ENCODE measurements at places on chromosomes 11 and 22.
A peak's percentile ranks its signal among the peaks of the same experiment; 100 is the strongest.

DNA sequence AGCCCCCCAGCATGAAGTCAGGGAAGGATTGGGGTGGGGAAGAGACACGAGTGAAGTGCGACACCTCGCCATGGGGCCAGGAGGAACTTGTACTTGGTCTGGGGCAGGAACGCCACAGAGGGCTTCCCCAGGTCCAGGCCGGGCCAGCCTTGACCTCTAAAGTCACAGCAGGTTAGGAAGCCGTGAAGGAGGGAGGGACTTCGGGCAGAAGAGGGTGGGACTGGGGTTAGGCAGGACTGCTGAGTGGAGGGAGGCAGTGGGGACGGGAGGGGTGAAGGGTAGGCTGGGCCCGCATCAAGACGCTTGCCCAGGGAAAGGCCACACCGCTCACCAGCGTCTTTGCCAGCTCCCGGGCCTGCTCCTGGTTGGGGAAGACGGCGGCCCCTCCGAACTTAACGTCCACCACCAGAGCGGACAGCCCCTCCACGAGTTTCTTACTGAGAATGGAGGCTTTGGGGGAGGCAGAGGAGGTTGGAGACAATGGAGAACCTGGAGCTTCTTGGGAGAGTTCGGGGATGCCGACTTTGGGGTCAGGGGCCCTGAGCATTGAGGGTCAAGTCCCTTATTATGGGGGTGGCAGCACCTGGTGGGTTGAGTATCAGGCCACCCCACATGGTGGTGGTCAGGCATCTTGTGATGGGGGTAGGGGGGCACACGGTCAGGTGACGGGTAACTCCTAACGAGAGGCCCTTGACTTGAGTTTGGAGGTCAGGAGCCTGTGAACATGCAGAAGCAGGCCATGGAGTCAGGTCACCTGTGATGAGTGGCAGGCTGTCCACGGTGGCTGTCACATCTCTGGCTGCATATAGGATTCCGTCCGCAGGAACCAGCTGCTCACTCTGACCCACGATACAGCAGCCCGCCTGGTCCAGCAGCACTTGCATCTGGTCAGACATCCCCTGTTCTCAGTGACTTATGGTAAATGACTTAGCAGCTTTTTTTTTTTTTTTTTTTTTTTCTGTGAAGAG lies 1.7 kb upstream of the SCO2 start:
- DNase-seq, result peak; percentile 61

- no peak for DNase-seq
Observed at GRCh38 chr11:134014511-134014910, 54.4 kb upstream of the JAM3 start.

- peak; percentile 66 for DNase-seq
Observed at GRCh38 chr11:30128269-30128932, 102.4 kb upstream of the FSHB start.

DNA sequence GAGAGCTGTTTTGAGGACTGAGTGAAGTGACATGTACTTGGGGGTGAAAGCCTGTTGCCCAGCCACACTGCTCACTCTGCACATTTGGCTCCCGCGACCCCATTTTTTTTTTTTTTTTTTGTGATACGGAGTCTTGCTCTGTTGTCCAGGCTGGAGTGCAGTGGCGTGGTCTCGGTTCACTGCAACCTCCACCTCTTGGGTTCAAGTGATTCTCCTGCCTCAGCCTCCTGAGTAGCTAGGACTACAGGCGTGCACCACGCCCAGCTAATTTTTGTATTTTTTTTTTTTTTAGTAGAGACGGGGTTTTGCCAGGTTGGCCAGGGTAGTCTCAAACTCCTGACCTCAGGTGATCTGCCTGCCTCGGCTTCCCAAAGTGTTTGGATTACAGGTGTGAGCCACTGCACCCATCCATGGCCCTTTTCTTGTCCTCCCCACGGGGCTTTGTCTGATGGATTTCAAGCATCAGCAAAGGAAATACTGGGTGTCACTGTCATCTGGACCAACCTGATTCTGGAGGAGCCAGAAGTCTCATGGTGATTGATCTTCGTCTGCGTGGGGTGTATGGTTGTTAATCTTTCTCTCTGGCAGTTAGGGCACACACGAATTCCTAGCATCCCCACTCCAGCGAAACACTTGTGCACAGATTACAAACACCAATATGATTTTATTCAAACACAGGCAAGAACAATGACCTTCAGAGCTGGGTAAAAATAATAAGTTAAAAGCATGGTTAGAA lies 3.4 kb upstream of the UCP3 start:
- no peak for DNase-seq

- no peak for DNase-seq
Observed at GRCh38 chr11:2982214-2982613, 9.9 kb downstream of the NAP1L4 start.

DNA sequence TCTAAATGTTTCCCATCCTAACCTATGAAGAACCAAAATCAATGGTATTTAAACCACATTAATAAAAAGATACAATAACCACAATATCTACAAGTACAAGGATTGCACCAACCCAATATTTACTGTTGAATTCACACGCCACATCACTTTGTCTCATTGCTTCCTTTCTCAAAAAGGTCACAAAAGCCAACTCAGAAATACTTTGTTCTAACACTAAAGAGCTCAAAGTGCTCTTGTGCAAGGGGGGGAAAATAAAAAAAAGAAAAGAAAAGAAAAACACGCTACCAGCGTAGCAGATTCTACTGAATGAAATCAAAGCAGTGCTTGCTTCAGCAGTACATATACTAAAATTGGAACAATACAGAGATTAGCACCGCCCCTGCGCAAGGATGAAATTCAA lies 10.5 kb upstream of the ARHGAP32 start:
- no peak for DNase-seq

- no peak for DNase-seq
Observed at GRCh38 chr11:119419246-119419645, 3.7 kb downstream of the THY1 start.
